Esophagus squamous epithelium (tissue), 5 donors: ENCODE measurements at places on chromosomes 2 and 18. TPM values are rescaled to one million over a fixed set of nuclear protein-coding genes. Genes with fewer than 3 reads are reported as not detected.

DNA sequence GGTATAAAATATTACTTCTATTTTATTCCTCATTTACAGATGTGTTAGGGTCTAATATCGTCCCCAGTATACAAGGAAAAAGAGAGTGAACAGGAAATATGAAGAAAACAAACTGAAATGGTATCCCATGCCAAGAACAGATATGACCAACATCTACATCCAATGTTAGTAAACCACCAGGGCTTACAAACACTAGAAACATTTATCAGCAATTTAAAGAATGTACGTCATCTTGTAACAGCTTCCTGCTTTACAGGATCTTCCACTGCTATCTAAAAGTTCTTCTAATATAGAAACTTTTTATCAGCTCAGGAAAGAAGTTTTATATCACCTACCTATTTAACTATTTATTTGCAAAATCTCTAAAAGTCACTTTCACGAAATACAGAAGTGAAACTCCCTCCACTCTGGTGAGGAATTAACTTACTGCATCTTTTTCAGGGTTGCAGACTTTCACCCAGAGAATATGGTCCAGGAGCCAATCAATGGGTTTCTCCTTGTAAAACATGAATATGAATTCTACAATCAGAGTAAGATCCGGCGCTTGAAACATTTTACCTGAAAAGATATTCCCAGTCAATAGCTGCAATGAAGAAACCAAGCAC lies 35.2 kb downstream of the UNC50 start:
- H3K4me1 ChIP-seq: no peaks in the 10 kb centered on the region
- H3K4me3 ChIP-seq: no peak overlapping the region
- H3K27ac ChIP-seq: no peak overlapping the region
- H3K27me3 ChIP-seq: no peaks in the 10 kb centered on the region

- H3K36me3 ChIP-seq: no peaks in the 10 kb centered on the region
- H3K4me3 ChIP-seq: no peak overlapping the region
- H3K27me3 ChIP-seq: no peaks in the 10 kb centered on the region
- DNase-seq: no peak
- no peak overlapping the region for H3K27ac ChIP-seq
- H3K4me1 ChIP-seq: peaks cover 13% of the 10 kb centered on the region
These were observed 16.8 kb downstream of the COBLL1 start for GRCh38 chr2:164824872-164825271.

- peaks cover 20% of the 10 kb centered on the region for H3K4me1 ChIP-seq
- no peak overlapping the region for H3K27ac ChIP-seq
- H3K36me3 ChIP-seq: no peaks in the 10 kb centered on the region
These were observed 5.3 kb upstream of the NEU4 start for GRCh38 chr2:241803387-241804325.

DNA sequence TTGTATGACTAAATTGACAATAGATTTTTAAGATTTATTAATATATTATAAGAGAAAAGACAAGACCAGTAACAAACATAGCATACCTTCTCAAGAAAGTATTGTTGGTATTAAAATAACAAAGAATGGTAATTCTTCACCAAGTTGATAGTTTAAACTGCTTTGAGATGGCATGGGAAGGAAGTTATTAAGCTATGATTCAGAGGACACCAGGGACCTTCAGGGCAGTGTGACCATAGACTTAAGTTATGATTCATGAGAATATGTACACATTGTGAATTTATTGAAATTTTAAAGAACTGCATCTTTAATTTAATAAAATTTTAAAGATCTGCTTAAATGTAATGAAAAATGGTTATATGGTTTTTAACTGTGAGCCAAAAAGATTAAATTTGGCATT lies 205.7 kb downstream of the DSEL start:
- no peaks in the 10 kb centered on the region for H3K4me1 ChIP-seq
- H3K4me3 ChIP-seq: no peak overlapping the region
- H3K27ac ChIP-seq: no peak overlapping the region
- no peak for DNase-seq

GRCh38 chr2:221962186-221962585 lies 336.6 kb downstream of the PAX3 start:
- no peaks in the 10 kb centered on the region for H3K36me3 ChIP-seq
- H3K4me3 ChIP-seq: no peak overlapping the region
- H3K27ac ChIP-seq: no peak overlapping the region
- DNase-seq: no peak
- H3K27me3 ChIP-seq: no peaks in the 10 kb centered on the region

DNA sequence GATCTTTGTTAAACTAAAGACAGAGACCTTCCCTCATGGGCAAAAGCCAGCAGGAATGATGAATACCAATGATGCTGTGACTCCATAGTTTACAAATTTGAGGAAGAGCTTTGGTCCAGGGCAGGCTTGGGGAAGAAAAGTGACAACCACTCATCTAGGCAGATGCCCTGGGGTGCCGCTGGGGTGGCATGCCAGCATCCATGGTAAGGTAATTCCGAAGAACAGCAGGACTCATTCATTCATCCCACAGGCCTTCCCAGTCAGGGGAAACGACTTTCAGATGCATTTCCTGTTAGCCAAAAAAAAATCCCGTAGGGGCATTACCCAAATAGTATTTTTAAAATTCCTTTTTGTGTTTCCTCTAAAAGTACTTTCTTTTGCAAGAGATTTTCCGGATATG lies 180.7 kb upstream of the SERPINE2 start:
- H3K4me1 ChIP-seq: no peaks in the 10 kb centered on the region
- no peak overlapping the region for H3K27ac ChIP-seq
- no peak for DNase-seq
- H3K4me3 ChIP-seq: no peak overlapping the region
- no peaks in the 10 kb centered on the region for H3K36me3 ChIP-seq

GRCh38 chr2:20107776-20108175 lies 56.3 kb upstream of the LAPTM4A start:
- H3K27me3 ChIP-seq: no peaks in the 10 kb centered on the region
- no peak overlapping the region for H3K4me3 ChIP-seq
- DNase-seq: no peak
- H3K4me1 ChIP-seq: peaks cover 12% of the 10 kb centered on the region
- no peaks in the 10 kb centered on the region for H3K36me3 ChIP-seq

DNA sequence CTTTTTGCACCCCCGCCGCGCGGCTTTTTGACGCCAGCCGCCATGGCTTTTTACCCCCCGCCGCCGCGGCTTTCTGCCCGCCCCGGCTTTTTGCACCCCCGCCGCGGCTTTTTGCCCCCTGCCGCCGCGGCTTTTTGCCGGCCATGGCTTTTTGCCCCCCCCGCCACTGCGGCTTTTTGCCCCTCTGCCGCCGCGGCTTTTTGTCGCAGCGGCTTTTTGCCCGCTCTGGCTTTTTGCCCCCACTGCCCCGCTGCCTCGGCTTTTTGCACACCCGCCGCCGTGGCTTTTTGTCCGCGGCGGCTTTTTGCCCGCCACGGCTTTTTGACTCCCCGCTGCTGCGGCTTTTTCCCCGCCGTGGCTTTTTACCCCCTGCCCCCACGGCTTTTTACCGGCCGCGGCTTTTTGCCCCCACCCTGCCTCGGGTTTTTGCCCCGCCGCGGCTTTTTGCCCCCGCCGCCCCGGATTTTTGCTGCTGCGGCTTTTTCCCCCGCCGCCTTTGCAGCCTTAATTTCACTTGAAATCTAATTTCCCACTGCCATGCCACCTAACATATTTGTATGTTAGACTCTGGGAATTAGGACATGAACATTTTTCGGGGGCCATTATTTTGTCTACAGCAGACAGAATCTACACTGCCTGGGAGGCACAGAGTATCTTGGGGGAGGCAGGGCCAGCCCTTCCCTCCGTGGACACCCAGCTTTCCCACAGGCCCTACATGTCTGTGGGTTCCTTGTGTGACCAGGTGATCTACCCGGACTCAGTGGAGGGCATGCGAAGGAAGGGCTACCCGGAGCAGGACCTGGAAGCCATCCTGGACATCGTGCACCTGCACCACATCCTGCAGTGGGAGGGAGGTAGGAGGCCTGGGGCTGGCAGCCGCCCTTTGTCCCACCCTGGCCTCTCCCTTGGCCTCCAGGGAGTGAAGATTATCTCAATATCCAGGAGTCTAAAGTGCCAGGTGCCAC lies 3031.0 kb upstream of the TEKT4 start:
- H3K4me1 ChIP-seq: no peaks in the 10 kb centered on the region
- peak overlapping the region; percentile 23 for H3K4me3 ChIP-seq

GRCh38 chr2:99337113-99338028 lies at the start of gene EIF5B:
Gene EIF5B (plus strand): TSS chr2:99337389. CDS start chr2:99337555, 166 bp downstream.
- H3K4me3 ChIP-seq: peak within 1 kb of the TSS; percentile 80
- DNase-seq: peak; percentile 80
- H3K27ac ChIP-seq: peak within 1 kb of the TSS; percentile 84
- H3K4me1 ChIP-seq: peaks cover 10% of the 10 kb centered on the region
- H3K36me3 ChIP-seq: no peaks in the 10 kb centered on the region
- H3K27me3 ChIP-seq: no peaks in the 10 kb centered on the region

- H3K27ac ChIP-seq: no peak overlapping the region
- no peak for DNase-seq
- no peaks in the 10 kb centered on the region for H3K27me3 ChIP-seq
- no peaks in the 10 kb centered on the region for H3K36me3 ChIP-seq
- H3K4me1 ChIP-seq: peaks cover 6% of the 10 kb centered on the region
These were observed 65.3 kb downstream of the HAUS1 start for GRCh38 chr18:46169464-46169941.

DNA sequence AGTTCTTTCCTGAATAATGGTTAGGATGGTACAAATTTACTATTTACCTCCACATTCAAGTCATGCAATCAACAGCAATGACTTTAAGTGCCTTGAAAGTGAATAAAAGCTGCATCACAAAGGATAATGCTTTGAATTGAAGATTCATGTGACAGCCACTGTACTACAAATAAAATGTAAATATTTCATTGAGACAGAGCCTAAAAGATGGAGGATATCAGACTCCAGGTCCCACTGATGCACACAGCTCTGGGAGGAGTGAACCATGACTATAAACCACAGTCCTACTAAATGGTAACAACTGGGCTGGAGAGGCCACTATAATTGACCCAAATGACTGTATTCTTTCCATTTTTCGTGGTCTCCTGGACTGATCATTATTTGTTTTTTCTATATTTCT lies 576.9 kb downstream of the ADCYAP1 start:
- DNase-seq: no peak
- H3K4me3 ChIP-seq: no peak overlapping the region
- no peaks in the 10 kb centered on the region for H3K4me1 ChIP-seq
- H3K27ac ChIP-seq: no peak overlapping the region

DNA sequence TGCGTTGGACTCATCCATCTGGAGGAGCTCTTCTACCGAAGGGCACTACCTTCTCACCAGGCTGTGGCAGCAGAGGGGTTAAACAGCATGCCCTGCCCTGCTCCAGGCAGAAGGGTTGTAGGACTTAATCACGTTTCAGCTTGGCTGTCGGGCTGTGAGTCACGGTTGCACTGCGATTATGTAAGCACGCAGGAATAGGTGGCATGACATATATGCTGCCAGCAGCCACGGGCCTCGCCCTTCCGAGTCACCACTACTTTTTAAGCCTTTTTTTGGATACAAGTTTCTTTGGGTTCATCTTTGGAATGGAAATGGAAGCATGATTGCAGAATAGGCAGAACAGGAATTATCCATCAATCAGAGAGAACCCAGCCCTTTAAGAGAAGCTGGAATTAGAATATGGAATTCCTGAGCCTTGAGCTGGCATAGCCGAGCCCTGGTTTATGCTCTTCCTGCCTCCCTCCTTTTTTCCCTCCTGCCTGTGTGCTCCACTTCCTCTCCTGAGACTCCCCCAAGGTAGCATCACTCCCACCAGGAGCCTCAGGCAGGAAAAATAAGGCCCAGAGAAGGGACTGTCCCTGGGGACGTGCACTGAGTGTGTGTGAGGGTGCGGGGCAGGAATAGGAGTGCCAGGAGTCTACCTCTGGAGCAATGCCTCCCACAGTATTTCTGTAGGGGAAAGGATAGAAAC lies 86.8 kb downstream of the SEMA4F start:
- H3K4me3 ChIP-seq: no peak overlapping the region
- peaks cover 61% of the 10 kb centered on the region for H3K4me1 ChIP-seq
- H3K36me3 ChIP-seq: no peaks in the 10 kb centered on the region
- peak overlapping the region; percentile 73 for H3K27ac ChIP-seq
- no peaks in the 10 kb centered on the region for H3K27me3 ChIP-seq

GRCh38 chr2:212958757-212959295 lies 192.6 kb downstream of the IKZF2 start:
- DNase-seq: no peak
- peaks cover 47% of the 10 kb centered on the region for H3K4me1 ChIP-seq
- no peaks in the 10 kb centered on the region for H3K27me3 ChIP-seq
- H3K36me3 ChIP-seq: no peaks in the 10 kb centered on the region
- peak overlapping the region; percentile 40 for H3K27ac ChIP-seq

DNA sequence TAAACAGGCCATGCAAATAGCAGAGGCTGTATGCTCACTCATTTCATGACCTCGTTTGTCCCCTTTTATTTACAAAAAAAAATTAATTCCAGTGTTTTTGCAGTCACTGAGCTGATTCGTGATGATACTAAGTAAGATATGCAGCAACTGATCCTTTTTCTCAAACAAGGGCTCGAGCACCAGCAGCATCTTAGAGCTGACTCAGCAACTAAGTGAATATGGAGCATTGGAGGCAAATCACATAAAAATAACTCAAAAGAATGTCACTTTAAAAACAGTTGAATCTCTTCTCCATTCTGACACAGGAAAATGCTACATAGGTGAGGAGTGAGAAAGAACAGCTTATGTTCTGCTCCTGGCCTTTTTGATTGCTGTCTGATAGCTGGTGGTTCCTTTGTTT lies 152.8 kb downstream of the ABCA12 start:
- H3K27me3 ChIP-seq: no peaks in the 10 kb centered on the region
- H3K36me3 ChIP-seq: no peaks in the 10 kb centered on the region
- H3K4me3 ChIP-seq: no peak overlapping the region

- no peak overlapping the region for H3K4me3 ChIP-seq
- H3K27ac ChIP-seq: no peak overlapping the region
- H3K36me3 ChIP-seq: no peaks in the 10 kb centered on the region
- H3K27me3 ChIP-seq: no peaks in the 10 kb centered on the region
- H3K4me1 ChIP-seq: no peaks in the 10 kb centered on the region
These were observed 198.4 kb upstream of the PARD3B start for GRCh38 chr2:204346906-204347305.

- H3K27ac ChIP-seq: no peak overlapping the region
- no peaks in the 10 kb centered on the region for H3K27me3 ChIP-seq
- H3K4me1 ChIP-seq: no peaks in the 10 kb centered on the region
- no peak for DNase-seq
- no peak overlapping the region for H3K4me3 ChIP-seq
These were observed 61.0 kb downstream of the NCAPH start for GRCh38 chr2:96396602-96397001.

DNA sequence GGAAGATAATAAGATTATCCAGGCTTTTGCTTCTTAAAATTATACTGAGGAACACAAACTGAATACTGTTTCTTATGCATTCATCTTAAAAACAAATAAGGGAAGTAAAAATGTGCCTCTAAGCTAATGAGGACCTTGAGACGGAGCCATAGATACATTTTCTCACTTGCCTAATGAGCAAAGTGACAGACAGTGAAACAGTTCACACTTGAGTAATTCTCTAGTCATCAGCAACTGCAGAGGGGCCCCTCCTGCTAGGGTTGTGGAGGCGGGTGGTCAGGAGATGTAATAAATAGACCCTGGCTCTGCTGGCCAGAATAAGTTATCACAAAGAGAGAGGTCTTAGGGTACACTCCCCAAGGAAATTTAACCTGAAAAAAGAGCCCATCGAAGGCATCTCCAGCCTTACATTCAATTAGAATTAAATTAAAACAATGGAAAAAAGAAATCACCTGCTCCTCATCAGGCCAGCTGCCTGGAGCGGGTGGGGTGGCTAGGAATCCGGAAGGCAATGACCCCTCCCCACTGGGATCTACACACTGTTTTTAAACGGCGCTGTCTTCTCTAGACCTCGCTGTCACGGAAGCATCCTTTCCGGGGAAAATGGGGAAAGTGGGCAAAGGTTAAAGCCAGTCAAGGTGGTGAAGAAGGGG lies 32.6 kb upstream of the INSIG2 start:
- DNase-seq: no peak
- no peaks in the 10 kb centered on the region for H3K36me3 ChIP-seq
- H3K27me3 ChIP-seq: no peaks in the 10 kb centered on the region
- H3K4me1 ChIP-seq: no peaks in the 10 kb centered on the region

Gene EPB41L5
- total RNA-seq: 26.3 TPM

Gene RBM43
- 2.5 TPM for total RNA-seq

Gene CD8A
- total RNA-seq: 3.3 TPM

Gene CRYGD
- not detected for total RNA-seq

Gene ST3GAL5
- 13.5 TPM for total RNA-seq
